Renal pelvis (tissue), 12 donors: ENCODE measurements at places on chromosomes 6 and 20. TPM values are rescaled to one million over a fixed set of nuclear protein-coding genes. Genes with fewer than 3 reads are reported as not detected.

- no peak for DNase-seq
Observed at GRCh38 chr6:28117386-28118050, 6.9 kb upstream of the ZSCAN16 start.

DNA sequence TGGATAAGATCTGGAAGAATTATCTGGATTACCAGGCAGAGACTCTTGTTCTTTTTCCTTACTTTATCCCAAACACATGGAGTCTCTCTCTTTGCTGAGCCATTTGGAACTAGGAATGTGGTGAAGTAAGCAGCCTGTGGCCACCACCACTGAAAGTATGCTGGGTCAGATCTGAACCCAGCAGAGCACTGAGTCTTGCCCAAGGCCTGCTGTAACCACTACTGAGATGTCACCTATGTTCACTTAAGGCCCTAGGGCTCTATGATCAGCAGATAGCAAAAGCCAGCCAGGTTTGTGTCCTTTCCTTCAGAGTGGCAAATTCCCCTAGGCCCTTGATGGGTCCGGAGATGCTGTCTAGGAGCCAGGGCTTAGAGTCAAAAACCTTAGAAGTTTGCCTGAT lies 103.3 kb upstream of the PLN start:
- no peak for DNase-seq

GRCh38 chr20:19990850-19991249 lies 26.3 kb upstream of the NAA20 start:
- no peak for DNase-seq

GRCh38 chr20:10454151-10454750 lies 19.1 kb downstream of the SLX4IP start:
- DNase-seq: no peak

- no peak for DNase-seq
Observed at GRCh38 chr20:37931153-37931922, 28.4 kb downstream of the VSTM2L start.

DNA sequence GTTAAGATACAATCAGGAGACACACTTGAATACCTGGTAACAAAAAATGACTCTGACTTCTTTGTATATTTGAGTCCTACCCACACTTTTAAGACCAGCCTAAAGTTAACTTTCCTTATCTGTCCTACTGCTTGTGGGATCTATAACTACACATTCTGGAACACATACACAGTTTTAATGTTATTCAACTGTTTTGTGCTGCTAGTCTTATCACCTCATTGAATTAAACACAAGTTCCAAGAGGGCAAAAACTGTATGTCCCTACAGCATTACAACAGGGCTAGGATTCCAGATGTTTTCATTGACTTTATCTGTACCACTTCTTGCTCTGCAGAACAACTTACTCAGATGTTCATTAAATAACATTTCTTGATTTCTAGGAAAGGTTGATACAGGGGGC lies 2.8 kb downstream of the HMGN3 start:
- no peak for DNase-seq

DNA sequence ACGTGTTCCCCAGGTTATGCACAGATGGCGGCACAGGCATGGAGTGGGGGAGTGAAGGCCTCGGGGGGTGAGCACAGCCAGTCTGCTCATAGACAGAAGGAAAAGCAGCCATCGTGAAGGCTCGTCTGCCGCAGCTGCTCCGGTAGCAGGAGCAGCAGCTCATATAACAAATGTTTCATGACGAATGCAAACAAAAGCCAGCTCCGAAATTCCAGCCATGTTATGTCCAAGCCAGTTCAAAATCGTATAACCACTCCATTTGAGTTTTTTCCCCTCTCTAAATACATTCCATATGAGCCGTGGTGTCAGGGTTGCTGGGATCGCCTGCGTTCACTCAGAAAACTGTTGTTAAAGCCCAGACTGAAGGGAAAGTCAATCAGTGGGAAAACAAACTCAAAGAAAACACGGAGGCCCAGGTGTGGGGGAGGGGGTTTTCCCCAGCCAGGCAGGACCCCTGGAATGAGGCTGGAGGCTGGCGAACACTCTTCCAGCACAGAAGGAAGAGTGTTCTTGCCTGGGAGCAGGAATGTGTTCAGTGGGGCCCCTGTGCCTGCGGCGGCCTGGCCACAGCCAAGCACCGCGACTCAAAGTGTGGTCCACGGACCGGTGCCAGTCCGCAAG lies 280.4 kb upstream of the TAB2 start:
- DNase-seq: peak; percentile 73

The SMOC2 gene
- 21.5 TPM for polyA plus RNA-seq

The TPX2 gene
- polyA plus RNA-seq: 53.9 TPM

GRCh38 chr6:166612471-166612881 lies 14.6 kb downstream of the RPS6KA2 start:
- DNase-seq: no peak

DNA sequence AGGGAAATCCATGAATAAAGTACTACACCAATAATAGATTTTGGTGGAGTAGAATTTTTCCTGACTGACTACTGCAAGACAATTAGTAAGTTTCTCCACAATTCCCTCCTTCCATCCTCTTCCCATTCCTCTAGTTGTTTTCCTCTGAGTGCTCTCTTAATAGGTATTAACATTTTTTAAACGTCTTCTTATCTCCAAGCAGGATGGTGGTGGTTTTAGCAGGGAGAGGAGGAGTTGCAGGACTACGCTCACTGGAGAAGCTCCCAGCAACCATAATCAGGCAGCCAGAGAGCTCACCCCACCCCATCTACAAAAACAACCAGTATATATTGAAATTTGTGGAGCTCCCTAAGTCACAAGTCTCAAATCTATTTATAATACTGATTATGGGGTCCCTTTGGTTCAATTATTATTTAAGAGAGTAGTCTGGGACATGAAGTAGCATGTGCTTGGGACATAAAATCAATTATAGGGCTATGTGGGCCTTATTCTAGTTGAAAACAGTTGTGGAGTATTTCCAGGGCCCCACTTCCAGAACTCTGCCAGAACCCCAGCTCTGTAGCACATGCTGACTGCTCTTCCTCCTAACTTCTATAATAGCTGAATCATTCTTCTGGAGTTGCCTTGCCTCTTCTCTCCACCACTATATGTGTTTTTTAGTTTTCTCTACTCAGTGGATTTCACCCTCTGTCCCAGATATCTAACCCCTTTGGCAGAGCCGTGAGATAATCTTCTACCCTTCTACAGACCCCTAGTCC lies 49.8 kb downstream of the MYB start:
- DNase-seq: no peak

DNA sequence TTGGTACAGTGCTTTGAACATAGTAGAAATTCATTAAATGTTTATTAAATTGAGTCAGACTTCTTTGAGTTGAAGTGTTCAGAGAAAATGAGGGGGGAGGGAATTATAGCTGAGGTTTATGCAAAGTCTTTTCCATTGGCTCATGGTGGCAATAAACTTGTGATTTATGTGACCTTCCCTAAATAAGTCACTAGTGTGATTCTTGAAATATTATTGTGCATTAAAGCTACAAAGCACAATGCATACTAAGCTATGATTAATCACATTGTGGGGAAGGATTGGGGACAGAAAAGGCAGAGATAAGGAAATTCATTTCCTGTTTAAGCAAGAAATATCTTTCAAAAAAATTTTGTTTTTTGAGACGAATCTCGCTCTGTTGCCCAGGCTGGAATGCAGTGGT lies 877.5 kb downstream of the TFAP2A start:
- no peak for DNase-seq

The CLPSL2 gene
- polyA plus RNA-seq: not detected

The CCN6 gene
- polyA plus RNA-seq: 2.9 TPM

The PREX1 gene
- 14.3 TPM for polyA plus RNA-seq

DNA sequence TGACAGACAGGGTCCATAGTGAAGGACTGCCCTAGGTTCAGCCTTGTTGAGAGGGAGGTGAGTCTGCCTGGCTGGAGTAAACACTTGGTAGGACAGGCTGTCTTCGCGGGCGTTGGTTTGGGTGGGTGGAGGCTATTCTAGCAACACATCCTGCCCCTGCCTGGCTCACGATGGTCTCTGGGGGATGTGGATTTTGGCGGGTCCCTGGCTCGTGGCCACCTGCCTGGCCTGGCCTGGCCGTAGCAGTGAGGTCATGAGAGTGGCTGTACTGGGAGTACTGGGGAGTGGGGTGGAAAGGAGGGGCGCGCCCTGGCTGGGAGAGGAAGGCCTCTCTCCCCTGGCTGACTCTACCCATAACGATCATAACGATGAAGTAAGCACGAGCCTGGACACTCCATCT lies 30.2 kb upstream of the MRPS18A start:
- no peak for DNase-seq

DNA sequence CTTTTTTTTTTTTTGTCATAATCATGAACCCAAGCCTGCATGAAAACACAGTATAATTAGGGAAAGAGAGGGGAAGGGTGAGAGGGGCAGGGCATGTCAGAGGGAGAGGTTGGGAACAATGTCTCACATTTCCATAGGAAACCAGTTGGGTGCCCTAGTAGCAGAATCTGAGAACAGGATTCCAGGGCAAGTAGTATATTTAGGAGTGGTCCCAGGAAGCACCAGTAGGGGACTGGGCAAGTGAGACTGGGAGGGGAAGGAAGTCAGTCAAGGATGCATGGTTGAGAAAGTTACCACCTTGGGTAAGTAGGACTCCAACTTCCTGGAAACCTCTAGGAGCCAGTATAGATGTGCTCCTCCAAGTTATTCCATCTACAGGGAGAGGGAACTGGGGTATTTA lies 88.6 kb upstream of the MAFB start:
- DNase-seq: no peak

DNA sequence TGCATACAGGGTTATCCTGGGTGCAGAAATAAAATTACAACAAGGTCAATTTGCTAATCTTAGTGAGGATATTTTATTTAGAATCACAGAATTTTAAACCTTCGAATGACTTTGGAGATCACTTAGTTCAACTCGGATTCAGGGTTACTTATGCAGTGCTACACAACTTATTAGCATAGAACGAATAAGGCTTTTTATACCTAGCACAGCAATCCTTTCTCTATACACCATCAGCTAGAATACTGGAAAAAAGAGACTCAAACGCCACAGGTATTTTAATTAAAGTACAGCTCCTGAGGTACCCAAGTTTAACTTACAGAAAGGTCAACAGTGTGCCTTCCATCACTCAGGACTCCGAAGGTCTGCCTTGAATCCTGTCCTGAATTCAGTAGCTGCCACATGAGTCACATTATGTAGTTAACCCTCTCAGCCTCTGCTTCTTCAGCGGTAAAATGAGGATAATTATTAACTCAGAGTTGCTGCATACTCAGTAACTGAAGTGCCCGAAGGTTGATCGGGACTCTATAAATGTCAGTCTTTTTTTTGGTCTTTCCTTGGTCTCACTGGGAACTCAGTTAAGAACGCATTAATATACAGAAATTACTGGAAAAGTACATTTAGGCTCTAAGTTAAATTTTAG lies 6.0 kb upstream of the QKI start:
- DNase-seq: no peak

- DNase-seq: no peak
Observed at GRCh38 chr6:139711804-139712585, 337.5 kb upstream of the CITED2 start.

DNA sequence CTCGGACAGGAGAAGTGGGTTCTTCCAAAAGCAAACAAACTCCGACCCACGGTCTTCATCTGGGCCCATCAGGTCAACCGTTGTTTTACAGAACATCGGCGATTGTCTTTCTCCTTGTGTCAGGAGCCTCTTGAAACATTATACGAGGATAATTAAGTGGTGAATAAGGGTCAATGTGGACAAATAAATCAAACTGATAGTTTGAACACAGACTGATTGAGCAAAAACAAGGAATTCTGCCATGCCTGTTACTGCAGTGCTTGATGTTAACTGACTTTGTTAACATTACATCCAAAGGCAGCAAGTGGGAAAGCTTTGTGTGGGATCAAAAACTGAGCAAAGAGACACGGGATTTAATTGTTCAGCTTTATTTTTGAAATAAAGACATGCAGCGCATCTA lies 101.1 kb upstream of the IFNGR1 start:
- DNase-seq: peak; percentile 71

GRCh38 chr6:39111280-39111679 lies 3.7 kb downstream of the SAYSD1 start:
- DNase-seq: no peak

- DNase-seq: no peak
Observed at GRCh38 chr6:124970243-124970642, 8.0 kb downstream of the RNF217 start.

The CD24 gene
- 1,043 TPM for polyA plus RNA-seq

DNA sequence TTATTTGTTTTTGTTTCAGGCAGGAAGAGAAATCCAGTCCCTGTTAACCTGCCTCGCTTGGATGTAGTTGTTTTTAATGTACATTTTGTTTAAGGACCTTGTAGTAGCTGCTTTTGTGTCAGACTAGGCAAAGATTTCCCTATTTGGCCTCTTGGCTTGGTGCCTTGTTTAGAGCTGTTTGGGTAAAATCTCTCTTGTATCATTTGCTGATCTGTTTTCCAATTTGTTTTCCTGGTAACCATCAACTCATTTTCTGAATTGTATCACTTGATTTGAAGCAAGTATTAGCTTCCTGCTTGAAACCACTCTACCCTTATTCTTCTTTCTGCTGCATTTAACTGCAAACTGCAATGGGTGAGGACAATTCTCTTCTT lies 160.7 kb downstream of the ZFAND3 start:
- DNase-seq: no peak

DNA sequence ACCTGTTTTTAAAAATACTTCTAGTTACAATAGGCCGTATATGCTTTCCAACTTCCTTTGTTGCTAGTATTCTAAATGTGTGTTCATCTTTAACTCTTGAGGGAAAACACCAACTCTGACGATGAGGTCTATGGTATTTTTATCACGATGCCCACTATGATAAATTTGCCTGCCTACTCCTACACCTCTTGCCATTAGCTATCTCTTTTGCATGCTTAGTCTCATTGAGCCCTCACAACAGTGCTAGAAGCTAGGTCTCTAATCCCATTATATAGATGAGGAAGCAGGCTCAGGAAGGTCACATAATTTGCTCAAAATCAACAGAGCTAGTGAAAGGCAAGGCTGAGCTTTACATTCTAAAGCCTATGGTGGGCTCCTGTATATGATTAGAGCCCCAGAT lies 13.2 kb downstream of the AAR2 start:
- DNase-seq: no peak

GRCh38 chr20:52031563-52032303 lies 159.8 kb downstream of the ZFP64 start:
- DNase-seq: peak; percentile 67

The LRRN4 gene
- polyA plus RNA-seq: 15.1 TPM

DNA sequence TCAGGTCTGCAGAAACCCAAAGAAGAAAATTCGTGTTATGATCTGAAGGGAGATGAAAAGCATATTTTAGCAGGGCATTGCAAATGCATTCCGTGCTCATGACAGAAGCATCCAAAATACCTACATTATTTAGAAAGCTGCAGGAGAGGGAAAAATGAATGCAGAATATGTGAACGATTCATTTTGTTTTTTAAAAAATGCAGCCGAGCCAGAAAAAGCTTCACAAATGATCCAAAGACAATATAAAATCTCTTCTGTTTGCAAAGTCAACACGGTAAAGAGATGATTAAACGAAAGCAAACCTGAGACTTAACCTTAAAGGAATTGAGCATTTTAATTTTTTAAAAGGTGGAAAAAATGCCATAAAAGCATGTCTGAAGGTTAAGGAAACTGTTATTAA lies 136.1 kb upstream of the SULF2 start:
- no peak for DNase-seq

The THEMIS gene
- not detected for polyA plus RNA-seq
